ENCODE measurements at places on chromosomes 16 and 17. TPM values are rescaled to one million over a fixed set of nuclear protein-coding genes. Genes with fewer than 3 reads are reported as not detected.

TVP23A gene
- 9.1 TPM for polyA plus RNA-seq

NOMO2 gene
- polyA plus RNA-seq, result 55.8 TPM

CDRT15L2 gene
- polyA plus RNA-seq, result not detected

CLEC18A gene
- 2.0 TPM for polyA plus RNA-seq

NPLOC4 gene
- polyA plus RNA-seq, result 42.9 TPM

KCNJ18 gene
- polyA plus RNA-seq, result not detected

PIPOX gene
- polyA plus RNA-seq, result 4.4 TPM
